Left kidney (tissue), 8 donors: ENCODE measurements at places on chromosomes 4 and X. TPM values are rescaled to one million over a fixed set of nuclear protein-coding genes. Genes with fewer than 3 reads are reported as not detected.

Gene ABHD18
- polyA plus RNA-seq = 21.0 TPM

GRCh38 chr4:21011106-21011505 lies 310.8 kb downstream of the PACRGL start:
- no peak for DNase-seq

- DNase-seq = no peak
Observed at GRCh38 chr4:145781351-145781750, 101.4 kb downstream of the C4orf51 start.

Gene RASL11B
- 40.5 TPM for polyA plus RNA-seq

Gene ZNF827
- 47.5 TPM for polyA plus RNA-seq

DNA sequence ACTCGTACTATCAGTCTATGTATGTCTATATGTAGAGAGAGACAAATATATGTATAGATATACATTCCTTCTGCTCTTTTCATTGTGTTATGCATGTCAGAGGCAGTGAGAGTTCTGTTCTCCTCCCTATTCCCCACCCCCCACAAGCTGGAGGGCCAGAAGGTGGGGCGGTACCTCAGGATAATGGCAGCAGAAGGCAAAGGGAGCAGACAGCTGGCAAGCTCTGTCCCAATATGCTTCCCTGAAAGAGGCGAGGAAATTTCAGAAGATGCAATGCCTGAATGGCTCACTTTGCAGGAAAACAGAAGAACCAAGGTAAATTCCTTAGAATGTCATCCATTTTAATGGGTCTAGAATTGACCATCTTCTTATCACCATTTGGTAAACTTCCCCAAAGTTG lies 114.4 kb downstream of the NAA11 start:
- no peak for DNase-seq

GRCh38 chr4:29805245-29805644 lies 914.9 kb upstream of the PCDH7 start:
- no peak for DNase-seq

Gene TMPRSS11A
- polyA plus RNA-seq = 0.03 TPM

- DNase-seq = no peak
Observed at GRCh38 chrX:123186801-123187200, 2.7 kb downstream of the GRIA3 start.

- no peak for DNase-seq
Observed at GRCh38 chr4:52052475-52052780, 1.3 kb downstream of the SPATA18 start.

DNA sequence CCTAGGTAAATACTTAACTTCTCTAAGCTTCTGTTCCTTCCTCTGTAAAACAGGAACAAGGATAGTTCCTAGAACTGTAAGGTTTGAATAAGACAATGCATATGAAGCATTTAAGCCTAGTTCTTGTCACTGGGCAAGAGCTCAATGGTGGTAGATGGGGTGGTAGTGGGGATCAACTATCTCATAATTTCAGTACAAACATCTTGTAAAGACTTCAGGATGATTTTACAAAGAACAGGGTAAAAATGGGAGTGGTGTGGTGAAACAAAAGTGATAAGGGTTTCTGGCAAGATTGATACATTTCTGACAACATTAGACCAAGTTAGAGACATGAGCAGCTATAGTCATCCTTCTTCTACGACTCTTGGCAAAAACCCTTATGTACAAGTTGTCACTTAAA lies 137.8 kb downstream of the SCFD2 start:
- DNase-seq = no peak

DNA sequence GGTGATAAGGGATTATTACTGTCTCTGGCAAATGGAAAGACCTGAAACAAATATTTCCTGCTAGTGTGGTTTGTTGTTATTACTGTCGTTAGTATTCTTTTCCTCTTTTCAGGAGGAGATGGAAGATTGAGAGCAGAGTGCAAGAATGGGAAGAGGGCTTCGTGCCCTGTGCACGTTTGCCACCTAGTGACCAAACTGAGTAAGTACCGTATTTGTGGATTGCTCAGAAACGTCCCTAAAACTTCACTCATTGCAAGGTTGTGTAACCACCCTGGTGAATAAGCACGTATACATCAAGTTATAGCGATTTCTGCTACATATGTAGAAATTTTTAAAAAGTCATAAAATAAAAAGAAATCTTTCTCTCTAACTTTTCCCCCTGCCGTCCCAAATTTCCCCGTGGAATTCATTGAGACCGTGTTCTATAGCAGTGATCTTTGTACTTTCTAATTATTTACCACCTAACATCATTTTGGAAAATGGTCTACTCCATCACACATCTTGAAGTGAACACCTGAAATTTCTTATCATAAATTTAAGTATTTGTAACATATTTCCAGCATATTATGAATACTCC lies 24.3 kb downstream of the LINC00632 start:
- DNase-seq = no peak

Gene ANXA3
- polyA plus RNA-seq = 55.0 TPM

- DNase-seq = no peak
Observed at GRCh38 chrX:77719388-77719787, 66.6 kb downstream of the ATRX start.

Gene CYLC1
- polyA plus RNA-seq = not detected

GRCh38 chrX:30876367-30876766 lies 12.7 kb downstream of the TAB3 start:
- no peak for DNase-seq

DNA sequence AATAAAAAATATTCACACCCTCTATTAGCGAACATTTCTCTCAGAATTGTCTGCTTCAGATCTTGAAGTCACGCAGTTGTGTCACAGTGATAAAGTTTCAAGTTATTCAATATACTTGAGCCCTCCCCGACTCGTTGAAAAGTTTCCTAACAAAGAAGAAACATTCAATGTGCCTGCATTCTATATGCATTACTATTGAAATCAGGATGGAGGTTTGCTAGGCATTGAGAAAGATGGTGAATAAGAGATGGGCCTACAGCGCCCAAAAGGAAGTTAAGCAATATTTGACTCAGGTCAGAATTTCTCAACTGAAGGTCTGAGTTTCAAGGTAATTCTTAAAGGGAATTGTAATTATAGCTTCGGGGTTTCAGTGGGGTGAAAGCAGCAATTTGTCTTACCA lies 6.1 kb downstream of the TCEANC start:
- DNase-seq = no peak

Gene MAGEA12
- polyA plus RNA-seq = not detected

Gene TDO2
- polyA plus RNA-seq = 3.1 TPM

DNA sequence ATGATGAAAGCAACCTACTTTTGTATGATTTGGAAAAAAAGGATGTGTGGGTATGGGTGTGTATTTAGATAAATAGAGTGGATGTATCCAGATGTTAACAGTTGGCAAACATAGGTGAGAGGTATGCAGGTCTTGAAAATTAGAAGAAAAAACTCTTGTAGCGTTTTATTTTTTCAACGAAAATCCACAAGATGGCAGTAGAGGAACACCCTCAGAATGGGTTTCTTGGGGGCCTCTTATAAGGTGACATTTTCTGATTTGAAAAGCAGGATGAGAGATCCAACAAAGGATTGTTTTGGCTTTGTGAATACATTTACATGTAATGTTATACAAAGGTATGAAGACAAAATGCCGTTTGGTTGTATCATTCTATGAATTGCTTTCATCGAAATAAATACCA lies 68.3 kb downstream of the FMR1NB start:
- DNase-seq = peak; percentile 35

DNA sequence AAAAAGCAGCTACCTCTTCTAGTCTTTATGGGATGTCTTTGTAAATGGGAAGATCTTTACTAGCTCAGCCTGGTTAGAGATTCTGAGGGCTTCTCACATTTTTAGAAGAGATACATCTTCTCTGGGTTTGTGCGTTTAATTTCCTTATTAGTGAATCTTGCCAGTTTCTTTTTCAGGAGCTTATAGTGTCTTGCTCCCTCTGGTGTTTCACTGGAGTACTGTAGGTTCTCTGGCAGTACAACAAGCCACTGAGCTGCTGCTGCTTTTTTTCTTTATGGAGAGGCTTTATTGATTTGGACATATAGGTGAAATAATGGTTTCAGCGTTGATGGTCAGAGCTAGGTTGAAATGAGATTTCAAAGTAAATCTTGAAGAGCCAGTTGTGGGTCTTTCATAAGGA lies 82.9 kb downstream of the LAS1L start:
- DNase-seq = peak; percentile 3

DNA sequence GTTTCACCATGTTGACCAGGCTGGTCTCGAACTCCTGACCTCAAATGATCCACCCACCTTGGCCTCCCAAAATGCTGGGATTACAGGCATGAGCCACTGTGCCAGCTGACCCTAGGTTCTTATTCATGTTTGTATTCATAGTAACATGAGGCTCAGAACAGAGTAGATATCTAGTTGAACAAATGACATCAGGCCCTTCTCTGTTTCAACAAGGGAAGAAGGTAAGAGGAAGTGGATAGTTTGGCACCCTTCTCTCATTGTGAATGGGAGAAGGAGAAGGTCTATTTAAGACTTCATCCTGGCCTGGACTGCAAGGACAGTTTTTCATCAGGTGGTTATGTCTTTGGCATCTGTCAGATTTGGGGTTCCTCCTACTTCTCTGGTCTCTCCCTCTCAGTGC lies 13.8 kb downstream of the GJB1 start:
- no peak for DNase-seq

Gene KLB
- polyA plus RNA-seq = 0.27 TPM

Gene F11
- 5.3 TPM for polyA plus RNA-seq

DNA sequence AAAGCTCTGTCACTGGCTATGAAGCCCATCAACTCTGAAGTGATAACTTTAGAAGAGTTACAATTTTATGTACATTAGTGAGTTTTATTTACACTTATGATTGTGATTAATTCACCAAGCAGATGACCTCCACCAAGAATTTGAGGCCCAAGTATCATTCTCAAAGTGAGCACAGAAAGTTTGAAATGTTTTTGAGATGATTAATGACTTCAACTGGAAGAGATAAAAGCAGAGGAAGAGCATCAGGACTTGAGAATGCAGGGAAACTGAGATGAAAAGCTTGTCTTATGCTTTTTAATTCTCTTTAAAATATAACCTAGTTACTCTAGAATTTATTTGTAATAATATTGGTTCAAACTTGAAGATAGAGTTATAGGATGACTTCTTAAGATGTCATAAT lies 112.8 kb upstream of the H2AZ1 start:
- DNase-seq = no peak

Gene GPRASP1
- polyA plus RNA-seq = 18.2 TPM

DNA sequence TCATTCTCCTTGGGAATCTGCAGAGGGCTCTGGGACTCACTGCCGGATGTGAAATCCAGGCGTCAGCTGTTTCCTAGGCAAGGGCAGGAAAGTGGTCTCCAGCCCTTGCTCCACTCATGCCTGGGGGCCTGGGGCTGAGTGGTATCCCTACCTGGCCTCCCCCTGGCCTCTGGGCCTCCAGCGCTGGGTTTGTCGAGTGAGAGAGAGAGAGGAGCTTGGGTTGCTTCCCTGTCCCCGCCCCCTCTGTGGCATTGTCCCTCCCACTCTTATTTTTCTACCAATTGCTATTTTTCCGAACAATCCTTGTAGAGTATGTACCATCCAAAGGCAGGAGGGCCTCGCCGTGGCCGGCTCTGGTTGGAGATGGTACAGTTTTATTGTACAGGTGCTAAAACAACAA lies 53.1 kb downstream of the ELF4 start:
- no peak for DNase-seq

- no peak for DNase-seq
Observed at GRCh38 chrX:45758319-45758718, 557.6 kb upstream of the DIPK2B start.

Gene LIMCH1
- 121 TPM for polyA plus RNA-seq

DNA sequence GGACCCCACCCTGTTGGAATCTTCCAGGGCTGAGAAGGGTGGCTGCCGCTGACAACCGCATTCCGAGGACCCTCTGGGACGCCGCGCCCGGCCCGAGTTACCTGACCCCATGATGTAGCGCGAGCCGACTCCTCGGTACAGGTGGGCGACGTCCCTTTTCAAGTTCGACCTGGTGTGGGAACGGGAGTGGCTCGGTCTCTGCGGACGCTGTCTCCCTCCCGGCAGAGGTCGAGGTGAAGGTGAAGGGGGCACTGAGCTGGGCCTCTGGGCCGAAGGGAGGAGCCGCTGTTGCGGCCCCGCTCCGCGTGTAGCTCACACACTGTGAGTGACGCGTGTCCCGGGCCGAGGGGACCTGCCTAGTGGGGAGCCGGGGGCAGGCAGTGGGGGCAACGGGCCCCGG lies 4.5 kb downstream of the GTPBP6 start:
- no peak for DNase-seq

Gene TIMM17B
- 33.7 TPM for polyA plus RNA-seq

Gene LUZP4
- not detected for polyA plus RNA-seq

Gene MAGEA4
- polyA plus RNA-seq = not detected

- DNase-seq = no peak
Observed at GRCh38 chr4:147625733-147626132, 8.5 kb downstream of the TMEM184C start.

DNA sequence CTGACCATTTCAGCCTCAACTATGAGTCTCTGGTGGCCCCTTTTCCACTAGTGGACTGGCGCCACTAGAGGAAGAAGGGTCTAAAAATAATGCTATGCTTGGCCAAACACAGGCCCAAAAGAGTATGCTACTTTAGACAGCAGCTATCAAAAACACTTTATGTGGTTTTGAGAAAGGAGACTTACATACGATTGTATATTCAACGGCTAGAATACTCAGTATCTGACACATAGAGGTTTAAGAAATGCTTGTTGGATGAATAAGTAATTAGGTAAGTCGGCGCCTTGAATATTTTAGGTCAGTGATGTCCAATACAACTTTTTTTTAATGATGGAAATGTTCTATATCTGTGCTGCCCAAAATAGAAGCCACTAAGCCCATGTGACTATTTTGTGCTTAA lies 25.7 kb upstream of the TMPRSS11A start:
- DNase-seq = no peak

DNA sequence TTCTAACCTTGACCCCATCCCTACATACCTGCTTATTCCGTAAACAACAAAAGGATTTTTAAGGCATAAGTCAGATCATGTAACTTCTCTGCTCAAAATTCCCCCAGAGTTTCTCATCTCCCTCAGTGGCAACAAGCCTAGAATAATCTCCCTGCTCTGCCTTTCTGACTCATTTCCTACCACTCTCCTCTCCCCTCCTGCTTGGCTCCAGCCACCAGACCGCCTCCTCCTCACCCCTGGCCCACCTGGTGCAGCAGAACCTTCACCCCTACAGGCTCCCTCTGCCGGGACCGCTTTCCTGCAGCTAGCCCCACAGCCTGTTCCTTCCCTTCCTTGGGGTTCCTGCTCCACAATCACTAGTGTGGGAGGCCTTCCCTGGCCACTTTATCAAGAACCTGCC lies 32.1 kb downstream of the TSPAN5 start:
- no peak for DNase-seq

GRCh38 chr4:7467471-7467870 lies 32.7 kb upstream of the PSAPL1 start:
- no peak for DNase-seq

DNA sequence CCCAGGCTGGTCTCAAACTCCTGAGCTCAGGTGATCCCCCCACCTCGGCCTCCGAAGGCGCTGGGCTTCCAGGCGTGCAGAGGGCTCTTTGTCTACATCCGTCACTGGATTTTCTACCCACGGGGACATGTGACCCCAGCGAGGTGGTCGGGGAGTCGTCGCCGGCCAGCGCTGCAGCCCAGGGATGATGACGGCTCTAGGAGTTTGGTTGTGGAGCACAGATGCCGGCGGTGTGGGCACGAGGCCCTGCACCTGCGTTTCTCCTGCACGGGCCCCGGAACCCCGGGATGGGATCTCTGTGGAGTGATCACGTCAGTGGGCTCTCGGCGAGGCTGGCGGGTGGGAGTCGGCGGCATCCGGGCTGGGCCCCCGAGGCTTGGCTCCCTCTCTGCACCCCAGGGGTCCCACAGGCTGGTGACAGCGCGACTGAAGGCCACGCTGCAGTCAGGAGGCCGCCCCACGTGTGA lies 9.1 kb upstream of the GTPBP6 start:
- no peak for DNase-seq

GRCh38 chr4:84753321-84753972 lies 170.5 kb downstream of the CDS1 start:
- DNase-seq = no peak

Gene USP27X
- 11.4 TPM for polyA plus RNA-seq
